ENCODE measurements at places on chromosomes 7 and 10.
A peak's percentile ranks its signal among the peaks of the same experiment; 100 is the strongest.

GRCh38 chr7:21608465-21608864 is 65.6 kb downstream of the DNAH11 start:
- DNase-seq, result no peak

DNA sequence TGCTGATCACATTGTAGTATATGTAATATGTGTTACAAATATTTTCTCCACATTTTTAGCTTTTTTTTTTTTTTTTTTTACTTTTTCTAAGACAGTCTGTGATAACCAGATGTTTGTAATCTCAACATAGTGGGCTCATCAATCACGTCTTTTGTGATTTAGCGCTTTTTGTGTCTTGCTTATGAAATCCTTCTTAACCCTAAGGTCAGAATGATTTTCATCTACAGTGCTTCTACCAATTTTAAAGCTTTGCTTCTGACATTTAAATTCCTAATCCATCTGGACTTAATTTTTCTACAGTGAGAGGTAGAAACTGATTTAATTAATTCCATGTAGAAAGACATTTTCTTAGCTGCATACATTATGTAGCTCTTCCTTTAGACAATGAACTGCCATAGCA is 626.4 kb downstream of the TNS3 start:
- DNase-seq, result no peak

DNA sequence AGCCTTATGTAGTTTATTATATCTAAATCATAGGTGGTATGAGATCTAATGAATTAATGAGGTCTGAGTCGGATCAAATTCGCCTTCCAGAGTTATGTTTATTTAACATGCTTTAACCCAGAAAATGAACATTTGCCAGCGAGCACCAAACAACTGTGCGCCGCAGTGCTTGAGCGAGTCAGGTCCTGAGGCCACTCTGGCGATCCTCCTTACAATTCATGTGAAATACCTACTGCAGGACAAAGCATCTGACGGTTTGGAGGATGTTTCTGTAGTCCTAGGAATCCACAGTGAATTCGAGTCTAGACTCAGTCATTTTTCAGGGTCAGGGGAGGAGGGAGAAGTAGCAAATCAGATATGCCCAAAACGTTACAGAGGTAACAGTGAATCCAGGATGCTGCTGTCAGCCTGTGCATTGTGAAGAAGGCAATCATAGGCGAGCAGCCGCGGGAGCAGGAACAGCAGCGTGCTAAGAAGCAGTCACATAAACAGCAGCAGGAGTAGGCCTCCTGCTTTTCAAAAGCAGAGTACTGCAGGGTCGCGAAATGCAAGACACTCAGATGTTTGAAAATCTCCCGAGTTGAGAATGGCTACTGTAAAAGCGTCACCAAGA is 120.2 kb downstream of the CACNB2 start:
- DNase-seq, result no peak

DNA sequence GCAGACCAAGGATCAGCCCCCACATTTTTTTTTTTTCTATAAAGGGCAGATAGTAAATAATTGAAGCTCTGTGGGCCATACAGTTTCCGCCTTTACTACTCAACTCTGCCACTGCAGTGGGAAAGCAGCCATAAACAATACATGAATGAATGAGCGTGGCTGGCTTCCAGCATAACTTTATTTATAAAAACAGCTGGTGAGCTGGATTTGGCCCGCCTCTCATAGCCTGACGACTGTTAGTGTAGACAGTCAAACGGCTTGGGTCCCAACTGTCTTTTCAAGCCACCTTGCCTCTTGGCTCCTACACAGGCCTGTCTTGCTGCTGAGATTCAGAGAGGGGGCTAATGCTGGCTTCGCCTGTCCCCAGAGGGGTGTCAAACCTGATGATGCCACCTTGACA is 169.8 kb upstream of the GPR26 start:
- no peak for DNase-seq

DNA sequence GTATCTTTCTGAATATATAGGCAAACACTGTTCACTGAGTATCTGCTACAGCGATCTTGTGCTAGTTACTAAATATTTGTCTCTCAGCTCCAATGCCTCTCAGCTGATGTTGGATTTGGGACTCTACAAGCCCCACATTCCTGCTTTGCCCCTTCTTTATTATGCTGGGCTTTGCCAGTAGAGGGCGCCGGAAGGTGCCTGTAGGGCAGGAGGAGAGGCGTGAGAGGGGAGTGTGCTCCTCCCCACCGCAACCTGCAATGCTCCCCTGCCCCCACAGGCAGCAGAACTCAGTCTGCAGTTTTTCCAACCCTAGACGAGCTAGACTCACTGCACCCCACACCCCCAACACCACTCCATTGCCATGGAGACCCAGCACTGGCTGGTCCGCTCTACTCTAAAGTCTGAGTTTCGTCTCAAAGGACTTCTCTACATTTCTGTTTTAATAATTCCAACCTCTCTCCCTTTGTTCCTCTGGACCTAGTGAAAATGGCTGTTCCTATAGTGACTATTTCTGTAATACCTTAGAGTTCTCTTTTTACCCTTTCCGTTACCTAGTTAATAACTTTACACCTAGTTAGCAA is 337.6 kb downstream of the CCSER2 start:
- peak; percentile 11 for DNase-seq

- DNase-seq, result no peak
Measured at GRCh38 chr10:132162021-132162531, 24.7 kb upstream of the DPYSL4 start.

DNA sequence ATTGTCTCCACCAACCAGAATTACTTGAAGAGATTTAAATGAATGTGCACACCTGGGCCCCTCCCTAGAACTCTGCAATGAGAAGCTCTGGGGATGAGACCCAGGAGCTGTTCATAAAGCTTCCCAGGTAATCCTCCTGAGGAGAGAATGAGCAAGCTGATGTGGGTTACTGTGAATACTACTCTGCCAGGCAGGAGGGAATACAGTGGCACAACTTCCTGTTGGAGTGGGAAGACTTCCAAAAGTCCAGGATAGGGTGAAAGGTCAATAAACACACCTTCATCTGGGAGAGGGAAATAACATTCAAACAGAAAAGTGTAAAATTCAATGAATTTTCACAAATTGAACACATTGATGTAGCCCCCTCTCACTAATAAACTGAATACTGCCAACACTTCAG is 351.4 kb downstream of the ABCA13 start:
- DNase-seq, result no peak

GRCh38 chr10:114401195-114401791 is 3.0 kb downstream of the AFAP1L2 start:
- no peak for DNase-seq

- DNase-seq, result no peak
Measured at GRCh38 chr7:154738216-154738615, 264.7 kb downstream of the PAXIP1 start.

GRCh38 chr10:75043256-75044131 is 68.0 kb upstream of the SAMD8 start:
- peak; percentile 10 for DNase-seq

- no peak for DNase-seq
Measured at GRCh38 chr10:78963074-78964034, 105.4 kb upstream of the ZMIZ1 start.

- peak; percentile 38 for DNase-seq
Measured at GRCh38 chr7:97179454-97180104, 62.1 kb downstream of the SDHAF3 start.

- no peak for DNase-seq
Measured at GRCh38 chr7:71682841-71683781, 551.2 kb downstream of the GALNT17 start.

DNA sequence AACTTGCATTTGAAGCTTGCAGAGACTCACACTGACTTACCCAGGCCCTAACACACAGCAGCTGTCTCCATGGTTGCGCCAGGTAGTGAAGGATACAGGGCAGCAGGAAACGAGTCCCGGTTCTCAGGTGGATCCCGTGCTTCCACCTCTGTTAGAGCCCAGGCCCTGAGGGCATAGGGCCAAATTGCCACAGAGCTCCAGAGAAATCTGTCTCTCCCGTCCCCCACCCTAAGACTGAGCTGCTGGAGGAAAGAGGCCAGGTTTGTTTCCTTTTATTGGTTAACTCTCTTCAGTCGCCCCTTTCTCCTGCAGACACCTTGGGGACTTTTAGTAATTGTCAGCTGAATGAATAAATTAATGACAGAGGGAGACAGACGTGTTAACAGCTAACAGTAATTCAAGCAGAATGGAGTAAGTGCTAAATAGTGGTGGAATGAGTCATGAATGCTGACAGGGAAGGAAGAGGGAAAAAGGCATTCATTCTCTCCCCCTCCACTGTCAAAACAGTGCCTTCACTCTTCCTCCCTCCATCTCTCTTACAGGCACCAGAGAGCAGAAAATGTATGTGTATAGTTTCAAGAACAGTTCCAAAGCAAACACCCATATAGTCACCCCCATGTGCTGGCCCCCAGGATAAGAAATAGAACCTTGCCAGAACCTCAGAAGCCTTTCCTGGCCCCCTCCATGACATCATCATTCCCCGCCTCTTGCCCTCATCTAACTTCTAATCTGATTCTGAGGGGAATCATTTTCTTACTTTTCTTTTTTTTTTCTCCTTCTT is 16.8 kb upstream of the DLG5 start:
- no peak for DNase-seq

GRCh38 chr7:141201145-141201885 is 127.5 kb downstream of the TMEM178B start:
- no peak for DNase-seq

DNA sequence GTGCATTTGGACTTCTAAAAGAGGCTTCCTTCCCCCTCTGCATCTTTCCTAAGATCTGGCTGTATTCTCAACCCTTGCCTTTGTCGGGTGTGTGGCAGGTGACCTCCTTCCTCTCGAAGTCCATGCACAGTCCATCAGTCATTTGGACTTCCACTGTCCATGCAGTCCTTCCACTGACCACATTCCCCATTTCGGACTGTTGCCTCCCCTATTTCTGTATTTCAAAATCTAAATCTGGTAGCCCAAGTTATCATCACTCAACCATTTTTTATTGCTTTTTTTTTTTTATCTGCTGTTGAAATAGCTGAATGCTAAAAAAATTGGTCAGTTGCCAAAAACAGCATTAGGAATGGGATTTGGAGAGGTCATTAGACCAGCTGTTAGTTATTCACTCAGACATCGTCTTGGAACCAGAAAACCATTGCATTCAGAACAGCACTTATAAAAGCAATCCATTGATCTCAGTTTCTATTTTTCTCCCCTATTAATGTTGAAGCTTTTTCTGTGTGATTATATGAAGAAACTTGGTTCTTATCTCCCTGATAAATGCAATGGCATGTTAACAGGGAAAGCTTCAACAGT is 575.6 kb downstream of the KIF20B start:
- DNase-seq, result no peak

- no peak for DNase-seq
Measured at GRCh38 chr7:34407586-34407985, 250.4 kb upstream of the NPSR1 start.

- DNase-seq, result no peak
Measured at GRCh38 chr7:111261496-111261895, 170.6 kb downstream of the LRRN3 start.

DNA sequence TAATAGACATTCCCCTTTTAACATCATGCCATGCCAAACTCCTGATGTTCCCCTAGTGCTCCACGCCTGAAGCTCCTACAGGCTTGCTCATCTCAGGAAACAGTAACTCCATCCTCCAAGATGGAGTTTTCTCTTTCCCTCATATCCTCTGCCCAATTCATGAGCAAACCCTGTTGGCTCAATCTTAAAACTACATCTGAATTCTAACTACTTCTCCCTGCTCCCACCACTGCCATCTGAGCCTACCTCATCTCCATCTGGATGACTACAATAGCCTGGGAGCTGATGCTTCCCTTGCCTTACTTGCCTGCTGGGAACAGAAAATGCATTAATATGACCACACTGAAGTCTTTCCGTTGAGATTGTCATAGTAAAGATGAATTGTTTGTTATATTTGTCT is 271.7 kb upstream of the MKLN1 start:
- DNase-seq, result no peak

GRCh38 chr10:86165666-86166065 is 200.9 kb downstream of the GRID1 start:
- no peak for DNase-seq

DNA sequence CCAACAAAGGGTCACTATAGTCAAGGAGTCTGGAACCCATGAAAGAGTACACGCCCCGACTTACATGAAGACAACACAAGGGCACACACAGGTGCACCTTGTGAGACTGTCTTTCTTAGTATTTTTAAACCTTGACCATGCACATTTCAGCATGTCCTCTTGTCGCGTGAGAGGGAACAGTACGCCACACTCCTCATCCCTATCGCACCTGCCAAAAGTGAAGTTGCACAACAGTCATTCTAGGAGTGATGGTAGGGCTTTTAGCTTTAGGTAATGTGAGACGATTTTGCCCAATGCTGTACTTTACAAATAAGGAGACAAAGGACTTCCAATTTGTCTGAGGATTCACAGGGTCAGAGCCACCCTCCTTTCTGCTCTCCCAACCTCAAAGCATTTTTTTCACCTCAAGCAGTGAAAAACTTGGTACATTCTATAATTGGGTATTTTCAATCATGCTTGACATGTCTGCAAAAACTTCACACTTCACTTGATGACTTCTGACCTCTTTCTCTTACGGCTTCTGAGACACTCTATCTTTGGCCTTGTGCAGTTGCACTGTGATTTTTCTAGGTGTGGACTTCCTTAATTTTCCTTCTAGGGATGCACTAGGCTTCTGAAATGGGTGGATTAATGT is 173.9 kb upstream of the GRB10 start:
- DNase-seq, result no peak

GRCh38 chr7:107998150-107998549 is 4.8 kb downstream of the LAMB1 start:
- DNase-seq, result no peak

DNA sequence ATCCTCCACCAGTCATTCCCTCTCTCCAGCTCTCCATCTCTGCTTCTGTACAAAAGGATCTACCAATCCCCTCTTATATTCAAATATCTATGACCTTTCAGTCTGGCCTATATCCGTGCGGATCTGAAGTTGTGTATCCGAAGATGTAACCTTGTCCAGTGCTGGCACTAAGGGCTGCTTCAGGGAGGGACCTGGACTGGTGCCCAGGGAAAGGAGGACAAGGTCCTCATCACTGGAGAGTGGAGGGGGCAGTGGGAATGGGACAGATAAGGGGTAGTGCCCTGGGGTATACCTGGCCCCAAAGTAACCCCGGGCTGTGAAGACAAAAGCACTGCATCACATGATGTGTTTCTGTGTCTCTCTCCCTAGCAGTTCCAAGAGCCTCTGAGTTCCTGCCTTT is 1.8 kb downstream of the TMEM225B start:
- no peak for DNase-seq

DNA sequence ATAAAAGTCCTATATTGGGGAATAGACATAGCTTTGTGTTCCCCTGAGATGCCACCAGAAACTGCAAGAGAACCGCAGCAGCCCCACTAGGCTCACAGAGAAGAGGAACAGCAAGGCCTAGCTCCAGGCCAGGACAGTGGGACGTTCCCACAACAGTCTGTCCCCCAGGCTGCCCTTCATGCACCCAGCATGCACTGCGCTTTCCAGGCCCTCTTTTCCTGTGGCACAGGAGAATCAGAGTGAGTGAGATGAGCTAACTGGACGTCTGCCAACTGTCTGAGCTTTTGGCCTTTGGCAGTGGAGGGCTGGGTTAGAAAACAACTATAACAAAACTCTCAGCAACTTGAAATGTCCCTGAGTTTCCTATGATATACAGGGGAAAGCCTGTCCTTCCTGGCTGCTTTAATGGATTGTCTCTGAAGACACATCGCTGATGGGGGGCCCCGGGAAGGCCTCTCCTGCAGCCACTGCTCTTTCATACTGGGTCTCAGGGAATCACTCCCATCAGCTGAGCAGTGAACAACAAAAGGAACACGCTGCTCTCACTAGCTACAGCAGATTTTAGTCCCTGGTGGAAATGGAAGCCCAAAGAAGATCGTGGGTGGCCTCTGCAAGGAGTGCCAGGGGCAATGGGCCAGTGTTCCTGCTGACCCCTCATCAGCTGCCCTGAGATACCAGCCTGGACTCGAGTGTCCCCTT is 53.5 kb downstream of the PODXL start:
- DNase-seq, result no peak

GRCh38 chr10:120555842-120556532 is 99.0 kb downstream of the PLPP4 start:
- DNase-seq, result no peak

Measured in stimulated activated CD4-positive, alpha-beta T cell treated with anti-CD3 and anti-CD28 coated beads, Interleukin-4, amount 100 ng/mL, for 48 hours (primary cell).